ENCODE measurements at places on chromosomes 7 and 10.

- peak; percentile 92 for DNase-seq
These were observed 49.1 kb downstream of the GRB10 start for GRCh38 chr7:50733552-50733951.

DNA sequence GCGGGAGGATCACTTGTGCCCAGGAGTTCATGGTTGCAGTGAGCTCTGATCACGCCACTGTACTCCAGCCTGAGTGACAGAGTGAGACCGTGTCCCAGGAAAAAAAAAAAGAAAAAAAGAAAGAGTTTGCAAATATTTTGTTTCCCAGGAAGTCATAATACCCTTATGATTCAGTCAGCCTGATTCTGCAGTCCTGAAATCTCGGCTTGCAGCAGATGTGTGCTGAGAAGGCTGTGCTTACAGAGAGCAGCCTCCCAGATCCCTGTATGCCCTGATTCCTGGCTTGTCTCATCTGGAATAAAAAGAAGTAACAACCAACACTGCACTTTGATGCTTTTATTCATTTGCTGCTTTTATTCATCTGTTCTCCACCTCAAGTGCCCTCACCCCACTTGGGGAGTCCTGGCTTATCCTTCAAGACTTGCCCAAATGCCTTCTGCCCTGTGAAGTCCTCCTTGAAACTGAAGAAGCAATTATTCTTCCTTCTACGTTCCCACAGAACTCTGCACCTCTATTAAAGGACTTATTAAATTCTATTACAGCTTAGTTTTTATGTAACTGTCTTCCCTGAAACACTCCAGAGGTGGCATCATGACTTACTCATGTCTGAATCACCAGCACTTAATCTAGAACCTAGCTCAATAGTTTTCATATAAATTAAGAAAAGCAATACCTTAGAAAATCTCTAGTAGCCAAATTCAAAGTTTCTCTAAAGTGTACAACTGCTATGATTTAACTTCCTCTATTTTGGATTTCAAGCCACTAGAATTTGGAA is 27.7 kb upstream of the BPGM start:
- DNase-seq = no peak

DNA sequence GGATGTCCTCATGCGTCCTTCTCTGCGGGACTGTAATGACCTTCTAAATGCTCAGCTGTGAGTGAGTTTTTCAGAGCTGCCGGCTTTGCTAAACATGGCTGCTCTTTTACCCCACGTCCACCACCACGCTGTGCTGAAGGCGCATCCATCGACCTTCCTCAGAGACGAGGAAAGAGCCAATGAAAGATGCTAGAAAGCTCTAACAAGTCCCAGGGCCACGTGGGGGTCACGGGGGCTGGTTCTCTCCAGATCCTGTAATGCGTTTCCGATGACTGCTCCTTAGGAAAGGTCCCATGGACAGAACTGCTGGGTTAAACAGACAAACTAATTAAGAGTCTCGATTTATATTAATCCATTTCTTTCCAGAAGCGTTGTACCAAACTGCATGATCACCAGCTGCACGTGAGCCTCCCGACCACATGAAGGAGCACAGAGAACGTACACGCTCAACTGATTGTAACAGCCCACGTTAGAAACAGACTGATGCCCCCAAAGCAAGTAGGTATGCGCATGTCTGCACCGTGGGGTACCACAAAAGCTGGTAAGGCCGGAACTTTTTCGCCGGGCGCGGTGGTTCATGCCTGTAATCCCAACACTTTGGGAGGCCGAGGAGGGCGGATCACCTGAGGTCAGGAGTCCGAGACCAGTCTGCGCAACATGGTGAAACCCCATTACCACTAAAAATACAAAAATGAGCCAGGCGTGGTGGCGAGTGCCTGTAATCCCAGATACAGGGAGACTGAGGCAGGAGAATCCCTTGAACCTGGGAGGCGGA is 109.6 kb downstream of the TCERG1L start:
- no peak for DNase-seq

DNA sequence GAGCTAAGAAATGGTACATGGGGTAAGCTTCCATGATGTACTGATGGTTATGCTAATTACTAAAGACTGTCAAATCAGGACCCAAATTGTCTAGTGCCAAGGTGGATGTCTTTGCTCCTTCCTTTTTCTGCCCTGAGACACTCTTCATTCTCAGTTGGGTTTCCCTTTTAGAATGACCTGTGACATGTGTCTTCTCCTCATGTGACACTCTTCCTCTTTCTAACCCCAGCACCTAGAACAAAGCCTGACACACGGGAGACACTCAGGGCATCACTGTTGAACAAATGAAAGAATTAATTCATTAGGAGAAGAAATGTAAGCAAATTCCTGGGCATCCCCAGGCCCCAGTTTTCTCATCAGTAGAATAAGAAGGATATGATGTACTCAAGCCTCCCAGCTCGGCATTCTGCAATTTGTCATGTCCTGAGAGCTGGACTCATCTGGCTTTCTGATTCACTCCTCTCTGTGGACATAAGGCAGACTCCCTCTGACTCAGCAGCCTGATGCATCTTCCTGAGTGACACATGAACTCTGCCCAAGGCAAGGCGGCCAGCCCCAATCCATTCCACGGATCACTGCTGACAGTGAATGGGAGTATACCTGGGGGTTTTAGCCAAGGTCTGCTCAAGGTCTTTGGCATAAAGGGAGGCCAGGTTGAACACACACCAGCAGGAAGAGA is 473.8 kb downstream of the KCNMA1 start:
- DNase-seq = peak; percentile 99

DNA sequence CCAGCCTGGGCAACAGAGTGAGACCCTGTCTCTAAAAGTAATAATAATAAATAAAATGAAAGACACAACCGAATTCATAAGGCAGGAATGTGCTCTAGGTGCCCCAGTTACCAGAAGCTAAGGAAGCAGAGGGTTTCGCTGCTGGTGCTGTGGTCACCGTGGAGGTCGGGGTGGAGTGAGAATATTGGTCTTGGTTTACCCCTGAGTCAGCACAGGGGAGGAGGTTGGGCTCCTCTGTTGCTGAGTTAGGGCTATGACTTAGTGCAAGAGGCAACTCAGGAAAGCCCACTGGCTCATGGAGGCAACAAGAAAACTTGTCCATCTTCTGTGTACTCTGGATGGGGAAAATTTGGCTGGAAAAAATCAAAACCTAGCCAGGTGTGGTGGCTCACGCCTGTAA is 117.1 kb downstream of the MYL10 start:
- no peak for DNase-seq
